Glomerular endothelial cell (primary cell): ENCODE measurements at places on chromosomes 7 and 10. TPM values are rescaled to one million over a fixed set of nuclear protein-coding genes. Genes with fewer than 3 reads are reported as not detected.

- no peak for DNase-seq
Measured at GRCh38 chr7:518630-519483, 789 bp downstream of the PDGFA start.

GRCh38 chr10:88012641-88013040 is 149.2 kb downstream of the PTEN start:
- DNase-seq = no peak

FKBP6 gene
- total RNA-seq = not detected in 2 replicates

TAS2R4 gene
- 0.29 and 0.58 TPM in 2 replicates for total RNA-seq

DNA sequence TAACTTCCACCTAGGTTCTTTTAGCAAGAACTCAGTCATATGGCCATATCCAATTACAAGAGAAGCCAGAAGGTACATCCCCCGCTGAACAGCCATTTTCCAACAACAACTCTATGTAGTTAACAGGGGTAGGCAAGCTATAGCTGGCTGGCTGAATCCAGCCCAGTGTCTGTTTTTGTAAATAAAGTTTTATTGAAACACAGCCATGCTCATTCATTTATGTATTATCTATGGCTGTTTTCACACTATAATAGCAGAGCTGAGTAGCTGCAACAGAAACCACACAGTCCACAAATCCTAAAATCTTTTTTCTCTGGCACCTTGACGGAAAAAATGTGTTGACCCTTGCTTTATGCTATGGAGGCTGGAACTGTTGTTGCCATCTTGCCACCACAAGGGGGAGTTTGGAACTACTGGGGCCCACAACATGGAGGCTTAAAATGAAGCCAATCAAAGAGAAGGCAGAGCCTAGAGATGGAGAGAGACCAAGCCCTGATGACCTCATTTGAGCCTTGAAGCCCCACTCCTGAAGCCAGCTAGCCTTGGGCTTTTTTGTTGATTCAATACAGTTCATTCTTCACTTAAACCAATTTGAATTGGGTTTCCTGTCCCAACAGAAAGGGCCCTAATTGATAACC is 33.3 kb upstream of the XPNPEP1 start:
- no peak for DNase-seq

DNA sequence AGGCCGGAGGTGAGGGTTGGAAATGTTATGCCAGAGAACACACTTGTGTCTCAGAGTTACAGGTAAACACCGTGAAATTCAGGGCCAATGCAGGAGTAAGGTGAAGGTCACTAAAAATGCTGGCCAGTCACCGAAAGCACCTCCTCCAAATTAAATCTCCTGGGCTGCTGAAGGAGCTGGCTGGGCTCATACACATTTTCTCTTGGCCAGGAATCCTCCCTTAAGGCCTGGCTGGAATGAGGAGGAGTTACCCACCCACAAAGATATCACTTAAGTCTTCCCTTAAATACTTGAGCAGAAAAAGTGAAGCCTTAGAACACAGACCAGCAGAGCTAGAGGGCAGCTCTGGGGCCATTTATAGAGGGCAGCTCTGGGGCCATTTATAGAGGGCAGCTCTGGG is 46.3 kb downstream of the HTRA1 start:
- DNase-seq = no peak

- DNase-seq = no peak
Measured at GRCh38 chr10:126500866-126501265, 112.6 kb upstream of the ADAM12 start.

DNA sequence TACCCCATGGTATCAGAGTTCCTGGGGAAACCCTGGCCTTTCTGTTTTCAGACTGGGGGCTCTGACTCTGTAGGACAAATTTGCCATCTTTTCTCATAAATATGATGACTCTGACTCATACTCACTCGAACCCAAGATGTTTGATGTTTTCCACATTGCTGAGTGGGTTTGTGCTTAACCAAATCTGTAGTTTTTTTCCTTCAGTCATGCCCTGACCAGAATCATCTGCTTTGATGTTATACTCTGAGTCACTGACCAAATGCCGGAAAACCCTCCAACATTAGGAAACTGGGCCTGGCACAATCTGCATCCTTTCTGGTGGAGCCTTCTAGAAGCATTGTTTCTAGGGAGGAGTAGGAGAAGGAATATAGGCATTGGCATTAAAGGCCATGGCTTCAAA is 118.7 kb downstream of the C10orf105 start:
- DNase-seq = peak; percentile 25

DNA sequence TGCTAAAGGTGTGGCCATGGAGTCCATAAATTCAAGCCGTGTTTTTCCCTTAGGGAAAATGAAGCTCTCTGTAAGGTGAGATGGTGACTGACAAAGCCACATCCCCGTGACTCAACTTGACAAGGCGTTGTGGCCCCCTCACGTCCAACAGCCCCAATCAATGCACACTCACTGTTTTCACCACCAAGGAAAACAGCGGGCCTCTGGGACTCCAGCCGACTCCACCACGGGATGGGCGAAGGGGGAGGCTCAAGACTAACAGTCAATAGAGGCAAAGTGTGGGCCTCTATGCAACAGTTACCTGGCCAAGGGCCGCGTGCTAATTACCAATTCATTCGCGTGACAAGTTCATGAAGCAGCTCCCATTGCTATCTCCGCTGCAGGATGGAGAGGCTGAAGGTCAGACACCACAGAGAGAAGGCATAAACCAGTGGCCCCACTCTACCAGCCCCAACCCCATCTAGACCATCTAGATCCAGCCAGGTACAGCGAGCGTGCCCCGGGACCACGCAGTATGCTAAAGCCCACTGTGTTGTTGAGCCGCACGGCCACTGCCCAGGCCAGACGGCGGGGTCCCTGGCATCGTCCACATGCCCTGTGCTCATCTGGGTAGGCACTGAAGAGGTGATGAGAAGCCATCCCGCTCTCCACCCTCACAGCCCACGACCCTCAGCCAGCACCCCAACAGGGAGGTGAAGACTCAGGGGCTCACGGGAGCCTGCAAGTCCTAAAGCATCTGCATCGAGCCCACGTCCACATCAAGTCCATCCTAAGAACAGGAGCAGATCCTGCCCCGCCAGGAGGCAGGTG is 76.1 kb downstream of the PROSER2 start:
- no peak for DNase-seq

CYP2E1 gene
- 0.64 TPM in 1 of 2 replicates, not detected in the other for total RNA-seq

GRCh38 chr7:39683216-39683845 is 60.0 kb downstream of the RALA start:
- DNase-seq = peak; percentile 27

EPO gene
- not detected in 2 replicates for total RNA-seq

GRCh38 chr10:27188897-27189296 is 33.7 kb downstream of the MASTL start:
- DNase-seq = no peak

DNA sequence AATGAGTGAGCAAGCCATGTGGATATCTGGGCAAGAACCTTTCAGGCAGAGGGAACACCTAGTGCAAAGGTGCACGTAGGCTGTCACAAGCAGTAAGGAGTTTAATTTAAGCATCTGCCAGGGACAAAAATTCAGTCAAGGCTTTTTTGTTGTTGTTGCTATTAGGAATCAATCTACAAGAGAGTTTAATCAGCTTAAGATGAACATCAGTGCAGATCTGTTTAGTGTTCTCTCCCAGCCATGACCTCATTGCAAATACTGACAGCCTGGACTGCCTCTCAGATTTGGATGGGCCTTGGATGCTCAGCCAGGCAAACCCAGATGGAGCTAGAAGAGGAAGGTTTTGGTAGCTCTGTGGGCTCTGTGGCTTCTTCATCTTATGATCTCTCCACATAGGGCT is 3.3 kb upstream of the GLCCI1 start:
- DNase-seq = no peak

SFRP4 gene
- total RNA-seq = 0.39 TPM in 1 of 2 replicates, not detected in the other

LIPJ gene
- not detected in 2 replicates for total RNA-seq

DNA sequence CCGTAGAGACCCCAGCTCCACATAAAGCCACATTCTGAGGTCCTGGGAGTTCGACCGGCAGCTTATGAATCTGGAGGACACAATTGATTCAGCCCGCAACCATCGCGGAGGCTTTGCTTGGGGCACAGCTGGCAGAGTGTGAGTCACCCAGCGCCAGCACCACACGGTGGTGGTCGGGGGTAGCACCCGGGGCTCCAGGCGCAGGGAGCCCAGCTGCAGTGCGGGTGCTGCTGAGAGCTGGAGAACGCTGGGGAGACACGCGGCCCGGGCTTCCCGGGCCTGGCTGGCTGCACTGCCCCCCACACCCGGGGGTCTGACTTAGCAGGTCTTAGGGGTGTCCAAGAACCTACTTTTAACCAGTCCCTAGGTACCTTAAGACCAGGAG is 87.9 kb downstream of the PAXIP1 start:
- DNase-seq = no peak

LRIT1 gene
- not detected in 2 replicates for total RNA-seq

SUN3 gene
- 0.64 TPM in 1 of 2 replicates, not detected in the other for total RNA-seq

CFAP43 gene
- 0.10 and 0.18 TPM in 2 replicates for total RNA-seq

ZNF862 gene
- total RNA-seq = 9.5 and 18.1 TPM in 2 replicates

DNA sequence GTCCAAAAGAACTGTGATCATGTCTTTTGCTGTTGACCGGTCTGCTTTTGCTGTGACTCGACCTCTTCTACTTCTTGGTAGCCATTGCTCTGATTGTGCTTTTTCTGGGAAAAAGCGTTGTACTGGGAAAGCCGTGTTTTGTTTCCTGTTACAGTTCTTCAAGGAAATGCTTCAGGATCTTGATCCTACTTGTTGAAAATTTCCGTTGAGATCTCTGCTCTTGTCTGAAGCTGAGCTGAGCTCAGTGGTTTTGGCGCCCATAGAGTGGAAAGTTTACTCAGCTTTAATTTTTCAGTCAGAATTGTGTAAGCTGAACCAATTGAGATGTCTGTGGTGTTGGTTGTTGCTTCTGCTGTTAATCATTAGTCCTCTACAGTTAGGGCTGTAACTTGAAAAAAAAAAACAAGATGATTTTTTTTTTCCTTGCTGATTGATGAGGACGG is 302.2 kb downstream of the CCDC3 start:
- DNase-seq = no peak

- DNase-seq = no peak
Measured at GRCh38 chr10:85977642-85978041, 389.0 kb downstream of the GRID1 start.

DNA sequence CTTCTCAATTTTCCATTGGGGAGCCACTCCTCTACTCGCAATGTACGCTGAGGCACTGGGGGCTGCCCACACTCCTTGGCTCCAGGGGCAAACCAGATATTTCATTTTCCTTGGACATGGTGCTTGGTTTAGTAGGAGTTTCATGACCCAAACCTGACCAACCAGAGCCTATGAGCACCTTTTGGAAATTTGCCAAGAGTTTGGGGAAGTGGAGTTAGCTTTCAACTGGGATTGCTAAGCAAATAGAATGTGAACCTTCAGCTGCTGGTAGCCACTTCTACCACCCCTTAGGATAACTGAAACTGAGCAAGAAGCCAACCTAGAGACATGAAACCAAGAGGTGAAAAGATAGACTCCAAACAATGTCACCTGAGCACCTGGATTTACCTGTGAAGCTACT is 74.9 kb upstream of the COL13A1 start:
- DNase-seq = no peak

DNA sequence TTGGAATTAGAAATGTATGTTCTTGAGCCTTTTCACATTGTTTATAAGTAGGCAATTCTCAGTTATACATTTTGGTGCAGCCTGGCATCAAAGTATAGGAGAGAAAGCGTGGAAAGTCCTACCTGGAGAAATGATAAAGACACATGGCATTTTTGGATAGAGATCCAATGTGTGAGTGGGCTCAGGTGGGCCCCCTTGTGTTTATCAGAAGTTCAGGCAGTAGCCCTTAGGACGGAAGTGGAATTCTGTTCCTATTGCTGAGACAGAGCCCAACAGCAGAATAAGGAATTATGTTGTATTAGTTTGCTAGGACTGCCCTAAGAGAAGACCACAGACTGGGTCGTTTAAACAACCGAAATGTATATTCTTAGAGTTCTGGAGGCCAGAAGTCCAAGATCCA is 85.2 kb upstream of the AMPH start:
- no peak for DNase-seq

GPC2 gene
- total RNA-seq = 3.2 and 6.8 TPM in 2 replicates

DNA sequence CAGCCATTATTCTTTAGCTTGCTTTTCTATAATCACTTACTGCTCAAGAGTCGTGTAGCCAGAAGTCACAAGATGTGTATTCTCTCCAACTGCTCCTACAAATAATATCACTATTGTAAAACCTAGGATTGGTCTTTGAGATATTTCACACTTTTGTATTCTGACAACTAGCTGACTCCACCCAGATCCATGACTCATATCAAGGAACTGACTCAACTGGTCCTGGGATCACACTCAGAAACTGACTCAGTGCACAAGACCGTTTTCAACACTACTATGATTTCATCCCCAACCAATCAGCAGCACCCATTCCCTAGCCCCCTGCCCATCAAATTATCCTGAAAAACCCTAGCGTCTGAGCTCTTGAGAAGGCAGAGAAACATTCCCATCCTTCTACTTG is 56.5 kb upstream of the ORC5 start:
- no peak for DNase-seq

GRCh38 chr7:138943061-138943460 is 38.1 kb downstream of the KIAA1549 start:
- DNase-seq = no peak

GRCh38 chr7:18495412-18496340 is at the start of gene HDAC9:
Gene HDAC9, plus strand, starts transcription at chr7:18495749. Its CDS starts 554 bp downstream, at chr7:18496303.
- DNase-seq = no peak

RAPGEF5 gene
- 121 and 230 TPM in 2 replicates for total RNA-seq

ERVW-1 gene
- not detected in 2 replicates for total RNA-seq

GRCh38 chr7:111098011-111098925 is 7.3 kb downstream of the LRRN3 start:
- no peak for DNase-seq

DNA sequence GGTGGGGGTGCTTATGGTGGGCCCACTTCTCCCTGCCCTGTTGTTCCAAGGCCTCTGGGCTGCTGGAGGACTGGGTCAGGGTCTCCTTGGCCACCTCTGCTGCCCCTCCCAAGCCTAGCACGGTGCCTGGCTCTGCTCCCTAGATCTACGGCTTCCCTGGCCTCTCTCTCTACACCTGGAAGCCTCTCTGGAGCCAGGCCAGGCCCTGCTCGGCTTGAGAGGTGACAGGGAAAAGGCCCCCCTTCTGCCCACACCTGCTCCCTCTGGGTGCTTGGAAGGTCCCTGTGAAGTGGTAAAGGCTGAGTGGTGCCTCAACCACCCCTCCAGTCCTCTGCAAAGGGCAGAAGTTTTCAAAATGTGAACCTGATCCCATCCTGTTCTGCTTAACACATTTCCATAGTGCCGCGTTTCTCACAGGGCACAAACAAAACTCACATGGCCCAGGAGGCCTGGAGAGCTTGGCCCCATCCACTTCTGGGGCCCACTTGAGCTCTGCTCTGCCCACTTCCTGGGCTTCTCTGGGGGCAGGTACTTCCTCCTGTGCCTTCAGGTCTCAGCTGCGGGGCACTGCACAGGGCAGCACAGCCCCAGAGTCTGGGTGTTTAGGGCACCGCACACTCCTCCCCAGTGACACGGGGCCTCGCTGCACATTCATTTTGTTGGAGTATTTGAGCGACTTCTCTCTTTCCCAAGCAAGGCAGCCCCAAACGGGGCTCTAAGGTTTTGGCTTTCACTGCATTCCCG is 169.9 kb downstream of the PIP4K2A start:
- no peak for DNase-seq
